ENCODE measurements at places on chromosomes 6 and 20.

DNA sequence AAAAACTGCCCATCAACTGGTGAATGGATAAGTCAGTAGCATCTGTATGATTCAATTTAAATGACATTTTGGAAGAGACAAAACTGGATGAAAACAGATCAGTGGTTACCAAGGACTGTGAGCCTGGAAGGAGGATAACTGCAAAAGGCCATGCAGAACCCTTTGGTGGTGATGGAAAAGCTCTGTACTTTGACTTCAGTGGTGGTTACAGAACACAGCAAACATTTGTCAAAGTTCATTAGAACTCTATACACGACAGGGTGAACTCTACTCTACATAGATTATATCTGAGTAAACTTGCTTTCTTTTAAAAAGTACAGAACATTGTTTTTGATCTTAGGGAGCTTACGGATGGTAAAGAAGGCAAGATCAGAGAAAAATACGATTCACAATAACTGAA lies 111.9 kb upstream of the HTR1E start:
- no peak for DNase-seq

DNA sequence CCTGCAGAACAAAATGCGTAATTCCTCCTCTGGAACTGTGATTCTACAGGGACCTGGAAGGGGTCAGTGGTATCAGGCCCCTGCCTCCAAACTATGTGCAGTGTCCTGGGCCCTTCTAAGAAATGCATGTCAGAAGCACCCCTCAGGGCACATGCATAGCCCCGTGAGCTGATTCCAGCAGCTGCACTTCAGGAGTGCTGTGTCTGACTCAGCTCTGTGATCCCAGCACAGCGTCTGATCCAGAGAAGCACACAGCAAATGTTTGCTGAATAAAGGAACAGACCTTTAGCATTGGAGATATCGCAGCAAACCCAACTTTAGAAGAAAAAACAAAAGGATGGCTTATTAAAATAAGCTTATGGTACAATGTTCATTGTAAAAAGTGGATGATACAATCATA lies 15.8 kb upstream of the MAFB start:
- DNase-seq = no peak

DNA sequence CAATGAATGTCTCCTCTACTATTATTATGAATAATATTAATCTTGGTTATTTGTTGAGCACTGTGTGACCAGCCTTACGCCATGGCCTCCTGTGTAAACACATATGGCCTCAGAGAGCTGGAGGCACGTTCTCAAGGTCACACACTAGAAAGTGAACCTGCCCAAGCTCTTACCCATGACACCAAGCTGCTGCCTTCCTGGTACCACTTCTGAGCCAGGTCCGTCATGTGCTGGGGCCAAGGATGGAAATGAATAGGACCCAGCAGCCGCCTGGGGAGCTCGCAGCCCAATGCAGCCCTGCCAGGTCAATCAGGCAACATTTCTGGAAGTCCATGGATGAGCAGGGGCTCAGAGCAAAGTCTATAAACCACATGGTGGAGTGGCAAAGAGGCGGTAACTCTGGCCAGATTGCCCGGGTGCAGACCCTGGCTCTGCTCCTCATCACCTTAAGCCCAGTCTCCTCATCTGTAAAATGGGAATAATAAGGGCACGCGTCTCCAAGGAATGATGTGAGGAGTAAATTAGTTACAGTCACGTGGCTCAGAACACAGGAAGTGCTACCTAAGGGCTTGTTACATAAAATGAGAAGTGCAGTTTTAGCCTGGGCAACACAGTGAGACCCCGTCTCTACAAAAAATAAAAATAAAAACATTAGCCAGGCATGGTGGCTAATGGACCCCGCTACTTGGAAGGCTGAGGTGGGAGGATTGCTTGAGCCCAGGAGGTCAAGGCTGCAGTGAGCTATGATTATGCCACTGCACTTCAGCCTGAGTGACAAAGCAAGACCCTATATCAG lies 61.5 kb downstream of the JPH2 start:
- DNase-seq = no peak

GRCh38 chr6:124535299-124535698 lies 426.9 kb upstream of the RNF217 start:
- DNase-seq = no peak

DNA sequence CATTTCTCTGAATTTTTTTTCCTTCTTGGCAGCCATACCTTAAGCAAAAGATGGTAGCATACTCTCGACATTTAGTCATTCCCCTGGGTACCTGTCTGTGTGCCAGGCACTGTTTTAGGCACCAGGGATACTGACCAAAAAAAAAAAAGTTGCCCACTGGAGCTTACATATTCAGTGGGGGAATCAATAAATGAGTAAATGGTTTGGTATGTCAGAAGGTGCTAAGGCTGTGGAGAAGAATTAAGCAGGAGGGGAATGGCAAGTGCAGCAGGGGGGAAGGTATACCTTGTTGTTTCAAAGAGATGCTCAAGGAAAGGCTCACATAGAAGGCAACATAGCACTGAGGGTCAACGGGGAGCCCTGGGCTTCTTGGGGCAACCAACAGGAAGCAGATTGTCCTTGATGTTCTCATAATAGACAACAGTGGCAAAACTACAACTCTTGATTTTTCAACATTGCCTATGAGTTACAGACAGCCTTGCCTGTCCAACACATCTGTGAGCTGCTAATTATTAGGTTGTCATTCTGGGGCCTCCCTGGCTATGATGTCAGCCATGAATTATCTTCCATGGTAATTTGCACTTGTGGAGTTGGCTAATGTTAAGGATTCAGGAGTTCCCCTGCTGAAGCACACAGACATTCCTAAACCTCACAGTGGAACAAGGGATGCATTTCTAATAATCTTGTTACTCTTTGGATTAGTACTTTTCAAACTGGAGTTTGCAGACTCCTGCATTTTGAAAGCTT lies 19.6 kb downstream of the NT5E start:
- DNase-seq = no peak

DNA sequence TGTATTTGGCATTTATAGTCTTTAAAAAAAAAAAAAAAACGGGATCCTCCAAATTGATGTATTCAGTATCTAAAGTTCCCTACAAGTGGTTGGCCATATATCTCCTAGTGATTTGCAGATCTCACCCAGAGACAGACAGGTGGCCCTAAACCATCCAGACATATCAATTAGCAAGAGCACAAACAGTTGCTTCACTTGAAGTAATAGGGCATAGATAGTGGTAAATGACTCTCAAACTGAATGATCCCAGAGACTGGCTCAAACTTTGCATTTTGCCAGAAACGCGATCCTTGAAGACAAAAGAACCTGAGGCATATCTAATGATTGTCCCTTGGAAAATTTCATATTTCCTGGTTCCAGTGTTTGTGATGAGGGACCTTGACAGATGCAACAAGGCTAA lies 54.6 kb downstream of the HMGCLL1 start:
- DNase-seq = no peak

- no peak for DNase-seq
These were observed 114.0 kb downstream of the PDSS2 start for GRCh38 chr6:107345393-107345792.

DNA sequence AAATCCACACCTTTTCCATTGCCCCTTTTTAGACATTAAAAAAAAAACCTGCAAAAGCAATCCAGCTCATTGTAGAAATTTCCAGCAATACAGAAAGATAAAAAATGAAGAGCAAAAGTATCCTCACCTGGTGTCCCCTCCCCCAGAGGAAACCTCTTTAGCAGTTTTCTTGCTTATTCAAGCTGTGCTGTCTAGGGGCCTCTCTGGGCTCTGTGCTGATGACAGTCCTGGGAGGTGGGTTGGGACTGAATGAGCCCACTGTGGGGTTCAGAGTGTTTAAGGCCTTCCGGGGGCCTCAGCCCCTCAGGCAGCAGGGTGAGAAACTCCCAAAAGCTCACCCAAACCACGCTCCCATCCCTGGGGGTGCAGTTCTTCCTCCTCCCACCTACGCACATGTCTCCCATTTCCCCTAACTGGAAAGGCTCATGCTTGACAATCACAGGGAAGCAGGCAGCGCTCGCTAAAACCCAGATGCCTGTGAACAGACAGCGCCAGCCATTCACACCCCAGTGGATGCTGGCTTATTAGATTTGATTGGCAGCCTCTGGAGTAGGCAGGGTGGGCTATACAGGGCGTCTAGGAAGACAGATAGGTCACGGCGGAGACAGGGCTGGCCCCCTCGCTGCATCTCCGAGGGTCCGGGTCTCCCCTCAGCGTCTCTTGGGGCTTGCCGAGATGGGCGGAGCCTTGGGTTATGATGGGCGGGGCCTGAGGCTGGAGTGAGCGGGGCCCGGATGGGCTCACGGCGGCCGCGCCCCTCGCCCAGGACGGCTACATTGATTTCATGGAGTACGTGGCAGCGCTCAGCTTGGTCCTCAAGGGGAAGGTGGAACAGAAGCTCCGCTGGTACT lies 4.6 kb downstream of the GUCA1A start:
- no peak for DNase-seq

- peak; percentile 28 for DNase-seq
These were observed 10.9 kb downstream of the ABT1 start for GRCh38 chr6:26607434-26608230.

GRCh38 chr6:169177516-169178166 lies 76.0 kb downstream of the THBS2 start:
- no peak for DNase-seq

DNA sequence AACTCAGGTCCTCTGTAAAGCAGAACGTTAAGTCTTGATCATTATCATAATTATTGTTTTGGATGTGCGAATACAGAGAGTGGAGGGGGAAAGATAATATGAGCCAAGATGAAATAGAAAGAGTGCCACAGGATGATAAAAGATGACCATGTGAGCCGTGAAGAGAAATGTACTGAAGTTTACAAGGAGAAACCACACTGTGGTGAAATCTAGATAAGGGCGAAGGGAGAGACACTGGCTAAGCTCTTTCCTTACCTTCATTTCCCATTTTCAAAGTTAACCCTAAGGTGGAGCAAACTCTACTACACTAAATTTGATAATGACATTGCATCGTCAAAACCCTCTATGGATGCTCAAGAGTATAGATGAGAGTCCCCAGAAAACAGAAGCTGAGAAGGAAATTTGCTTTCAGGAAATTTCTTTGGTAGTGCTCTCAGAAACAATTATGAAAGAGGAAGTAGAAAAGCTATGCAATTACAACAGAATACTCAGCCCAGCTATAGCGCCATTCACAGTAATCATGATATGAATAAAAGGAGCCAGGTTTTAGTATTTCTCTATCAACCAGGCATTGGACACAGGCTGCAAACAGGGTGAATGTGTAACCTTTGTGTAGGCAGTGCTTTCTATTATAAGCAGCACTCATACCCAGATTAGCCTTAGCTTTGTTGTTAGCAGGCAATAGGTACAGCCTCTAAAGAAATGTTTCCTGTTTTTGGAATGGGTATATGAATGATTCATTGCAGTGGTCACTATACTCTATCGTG lies 1080.7 kb downstream of the GRIK2 start:
- no peak for DNase-seq

GRCh38 chr6:169230946-169231789 lies 22.5 kb downstream of the THBS2 start:
- DNase-seq = no peak

- no peak for DNase-seq
These were observed 291.5 kb downstream of the TBC1D32 start for GRCh38 chr6:121042766-121043165.

DNA sequence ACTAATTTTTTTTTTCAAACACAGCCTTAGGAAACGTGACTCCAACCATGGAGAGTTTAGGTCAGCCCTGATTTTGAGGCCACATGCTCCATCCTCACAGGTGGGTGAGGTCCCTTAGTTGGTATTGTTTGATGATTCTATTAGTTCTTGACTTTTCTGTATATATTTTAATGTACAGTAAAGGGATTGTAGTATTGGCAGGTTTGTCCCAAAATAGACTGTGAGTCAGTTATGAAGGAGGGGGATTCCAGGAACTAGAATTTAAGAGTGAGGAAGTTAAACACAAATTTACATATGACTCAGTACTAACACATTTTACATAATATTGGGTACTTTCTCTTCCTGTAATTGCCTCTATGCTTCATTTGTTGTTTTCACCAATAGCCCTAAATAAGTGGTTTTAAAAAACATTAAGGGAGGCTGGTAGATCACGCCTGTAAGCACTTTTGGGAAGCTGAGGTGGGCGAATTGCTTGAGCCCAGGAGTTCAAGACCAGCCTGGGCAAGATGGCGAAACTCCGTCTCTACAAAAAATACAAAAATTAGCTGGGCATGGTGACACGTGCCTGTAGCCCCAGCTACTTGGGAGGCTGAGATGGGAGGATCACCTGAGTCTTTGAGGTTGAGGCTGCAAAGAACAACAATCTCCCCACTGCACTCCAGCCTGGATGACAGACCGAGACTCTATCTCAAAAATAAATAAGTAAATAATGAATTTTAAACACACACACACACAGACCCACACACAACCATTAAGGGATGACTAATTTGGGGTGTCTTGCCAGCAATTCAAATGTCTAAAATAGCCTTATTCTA lies 81.8 kb downstream of the SGK1 start:
- DNase-seq = no peak

DNA sequence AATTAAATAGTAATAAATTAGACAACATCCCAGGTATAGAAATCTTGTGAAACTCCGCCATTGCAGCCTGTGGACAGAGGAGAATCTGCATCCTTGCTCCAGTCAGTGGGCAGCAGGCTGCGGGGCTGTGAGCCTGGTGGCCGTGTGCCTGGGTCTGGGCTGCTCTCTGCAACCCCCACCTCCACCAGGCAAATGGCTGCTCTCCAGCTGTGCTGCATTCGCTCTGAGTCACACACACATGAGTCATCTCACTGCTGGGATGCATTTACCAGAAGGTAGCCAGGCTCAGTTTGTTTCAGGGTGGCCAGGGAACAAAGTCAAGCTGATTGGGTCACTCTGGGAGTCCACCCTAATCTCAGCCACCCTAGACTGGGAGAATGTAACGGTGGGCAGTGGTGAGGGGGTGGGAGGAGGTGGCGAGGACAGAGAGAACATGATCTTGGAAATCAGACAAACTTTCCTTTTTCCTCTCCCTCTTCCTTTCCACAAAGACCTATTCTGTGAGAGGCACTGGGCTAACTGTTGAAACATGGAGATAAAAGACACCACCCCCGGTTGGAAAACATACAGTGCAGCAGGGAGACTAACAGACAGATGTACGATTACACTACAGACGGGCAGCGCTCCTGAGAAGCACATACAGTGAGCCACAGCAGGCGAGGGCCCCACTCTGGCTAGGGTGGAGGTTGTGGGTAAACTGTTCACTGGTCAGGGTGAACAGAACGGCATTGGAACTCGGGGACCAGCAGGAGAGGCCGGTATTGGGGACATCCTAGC lies 59.2 kb downstream of the TRAM2 start:
- no peak for DNase-seq

DNA sequence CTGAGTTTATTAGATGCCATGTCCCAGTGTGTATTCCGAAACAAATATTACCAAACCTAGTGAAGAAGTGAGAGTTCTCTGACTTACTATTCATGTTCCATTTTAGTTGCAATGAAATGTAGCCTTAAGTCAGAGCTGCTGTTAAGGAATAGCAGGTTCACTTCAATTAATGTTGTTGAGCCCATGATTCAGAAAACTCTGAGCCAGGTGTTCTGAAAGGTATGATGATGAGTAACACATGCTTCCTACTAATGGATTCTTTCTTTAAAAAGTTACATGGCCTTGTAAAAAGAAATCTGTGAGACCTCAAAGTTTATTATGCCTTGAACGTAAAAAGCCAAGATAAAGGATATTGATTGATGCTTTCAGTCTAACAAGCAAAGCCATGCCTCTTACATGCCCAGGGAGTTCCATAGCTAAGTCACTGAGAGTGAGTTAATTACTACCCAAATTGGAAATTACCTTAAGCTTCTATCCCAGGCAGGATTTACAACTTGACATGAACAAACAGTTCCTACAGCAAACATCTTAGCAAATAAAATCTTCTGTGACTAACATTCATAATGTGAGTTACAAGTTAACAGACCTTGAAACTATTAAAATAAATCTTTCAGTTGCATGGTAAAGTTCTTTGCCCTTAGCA lies 122.9 kb downstream of the AKAP7 start:
- no peak for DNase-seq

- DNase-seq = no peak
These were observed 253.0 kb downstream of the NKAIN2 start for GRCh38 chr6:124056407-124057334.
